ENCODE measurements at places on chromosomes 5 and 9.

DNA sequence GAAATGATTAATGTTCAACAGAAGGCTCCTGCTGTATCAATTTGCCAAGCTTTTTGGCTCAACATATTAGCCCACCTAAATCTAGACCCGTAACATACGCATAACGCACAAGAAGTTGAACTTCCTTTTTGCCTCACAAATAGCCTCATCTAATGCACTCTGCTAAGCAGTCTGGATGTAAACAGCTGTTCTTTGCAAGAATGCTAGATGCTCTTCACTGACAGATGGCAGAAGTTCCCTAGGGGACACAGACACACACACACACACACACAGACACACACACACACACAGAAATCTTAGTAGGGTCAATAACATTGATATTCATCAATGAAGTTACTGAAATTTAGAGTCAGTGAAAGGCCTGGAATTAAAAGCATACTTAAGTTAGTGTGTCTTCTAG, 13.2 kb upstream of the PCA3 start:
- DNase-seq: no peak

- no peak for DNase-seq
Observed at GRCh38 chr5:108472237-108472636, 90.3 kb upstream of the FBXL17 start.

DNA sequence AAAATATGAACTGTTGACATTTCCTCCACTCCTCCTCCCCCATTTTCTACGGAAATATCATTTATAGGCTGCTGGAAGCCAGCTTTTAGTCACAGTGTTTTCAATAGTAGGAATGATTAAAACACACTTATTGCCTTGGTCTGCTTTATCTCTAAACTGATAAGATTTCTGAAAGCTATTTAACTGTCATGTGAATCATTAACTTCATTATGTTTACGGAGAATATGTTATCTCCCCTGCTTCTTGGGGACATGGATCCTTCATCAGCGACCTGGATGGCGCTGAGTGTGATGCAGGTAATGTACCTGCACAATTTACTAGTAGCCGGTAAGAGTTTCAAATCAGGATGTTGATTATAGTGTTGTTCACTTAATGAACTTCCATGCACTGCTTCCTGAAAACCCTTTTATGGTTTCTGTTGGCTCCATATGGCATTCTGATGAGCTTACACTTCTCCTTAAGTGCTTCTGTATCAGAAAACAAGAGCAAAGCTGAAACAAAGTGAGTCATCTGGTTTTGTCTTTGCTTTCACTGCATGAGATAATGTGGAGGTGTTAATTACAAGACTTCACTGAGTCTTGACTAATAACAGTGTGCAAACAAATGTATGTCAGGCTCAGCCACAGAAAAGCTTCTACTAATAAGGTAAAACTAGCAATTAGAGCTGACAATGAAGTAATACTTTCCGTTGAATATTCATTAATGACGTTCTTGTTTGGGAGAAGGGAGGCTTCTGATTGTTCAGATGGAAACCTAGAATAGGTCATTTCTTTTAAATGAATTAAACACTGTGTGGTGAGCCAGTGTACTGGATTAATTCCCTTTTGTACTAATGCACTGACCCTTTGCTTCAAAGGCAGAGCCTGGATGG, 162.4 kb upstream of the ZNF608 start:
- DNase-seq: no peak

DNA sequence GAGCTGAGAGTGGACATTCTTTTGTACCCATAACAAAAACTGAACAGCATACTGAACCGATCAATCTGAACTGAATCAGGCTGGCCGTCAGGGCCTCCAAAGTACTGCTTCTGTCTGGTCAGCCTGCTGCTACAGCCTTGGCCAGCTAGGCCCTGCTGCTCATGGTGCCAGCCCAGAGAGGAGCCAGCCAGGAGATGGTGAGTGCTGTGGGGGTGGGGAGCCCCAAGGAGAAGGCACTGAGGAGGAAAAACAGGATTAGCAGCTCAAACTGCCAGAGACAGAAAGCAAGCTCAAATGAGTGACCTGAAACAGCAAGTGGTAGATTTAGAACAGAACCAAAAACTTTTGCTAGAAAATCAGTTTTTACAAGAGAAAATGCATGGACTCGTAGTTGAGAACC, 23.9 kb downstream of the SRP19 start:
- DNase-seq: no peak

DNA sequence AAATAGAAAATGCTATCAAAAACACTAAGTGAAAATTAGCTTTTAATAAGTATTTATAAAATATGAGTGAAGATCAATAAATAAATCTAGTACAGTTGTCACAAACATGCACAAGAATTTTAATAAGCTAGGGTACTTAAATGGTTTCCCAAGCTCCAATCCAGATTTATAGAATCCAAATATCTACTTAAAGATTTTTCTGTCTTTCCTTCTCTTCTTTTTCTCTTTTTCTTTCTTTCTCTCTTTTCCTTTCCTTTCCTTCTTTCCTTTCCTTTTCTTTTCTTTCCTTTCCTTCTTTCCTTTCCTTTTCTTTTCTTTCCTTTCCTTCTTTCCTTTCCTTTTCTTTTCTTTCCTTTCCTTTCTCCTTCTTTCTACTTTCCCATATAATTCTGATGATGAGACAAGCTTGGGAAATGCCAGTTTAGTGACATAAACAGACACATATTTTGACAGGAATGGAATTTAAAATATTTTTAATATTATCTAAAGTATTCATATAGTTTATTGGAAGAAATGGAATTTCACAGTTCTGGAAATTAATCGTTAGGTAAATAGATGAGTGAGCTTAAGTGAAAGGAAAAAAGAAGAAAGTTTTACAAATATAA, 832.8 kb downstream of the NR2F1-AS1 start:
- DNase-seq: no peak

GRCh38 chr9:89458768-89459496, 39.0 kb downstream of the SEMA4D start:
- no peak for DNase-seq

DNA sequence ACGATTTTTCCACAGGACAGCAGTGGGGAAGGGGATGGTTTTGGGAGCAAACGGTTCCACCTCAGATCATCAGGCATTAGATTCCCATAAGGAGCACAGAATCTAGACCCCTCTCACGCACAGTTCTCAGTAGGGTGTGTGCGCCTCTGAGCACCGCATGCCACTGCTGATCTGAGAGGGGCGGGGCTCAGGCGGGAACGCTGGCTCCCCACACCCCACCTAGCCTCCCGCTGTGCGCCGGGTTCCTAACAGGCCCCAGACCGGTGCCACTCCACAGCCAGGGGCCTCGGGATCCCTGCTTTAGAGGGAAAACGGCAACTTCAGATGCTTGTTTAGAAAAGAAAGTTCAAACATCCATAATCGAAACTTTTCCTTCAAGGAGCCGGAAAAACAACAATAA, 20.4 kb downstream of the TERT start:
- DNase-seq: no peak

DNA sequence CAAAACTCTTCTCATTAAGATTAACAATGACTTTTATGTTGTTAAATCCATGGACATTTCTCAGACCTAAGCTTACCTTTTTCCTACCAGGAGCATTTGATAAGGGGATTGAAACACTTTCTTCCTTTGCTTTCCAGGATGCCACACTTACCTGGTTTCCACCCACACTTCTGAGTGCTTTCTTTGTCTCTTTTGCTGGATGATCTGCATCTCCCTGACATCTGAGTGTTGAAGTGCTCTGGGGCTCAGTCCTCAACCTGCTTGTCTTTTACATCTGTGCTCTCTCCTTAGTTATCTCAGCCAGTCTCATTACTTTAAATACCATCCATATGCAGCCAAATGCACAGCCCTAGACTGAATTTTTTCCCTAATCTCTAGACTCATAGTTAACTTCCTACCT, 22.9 kb upstream of the GRIA1 start:
- DNase-seq: no peak

DNA sequence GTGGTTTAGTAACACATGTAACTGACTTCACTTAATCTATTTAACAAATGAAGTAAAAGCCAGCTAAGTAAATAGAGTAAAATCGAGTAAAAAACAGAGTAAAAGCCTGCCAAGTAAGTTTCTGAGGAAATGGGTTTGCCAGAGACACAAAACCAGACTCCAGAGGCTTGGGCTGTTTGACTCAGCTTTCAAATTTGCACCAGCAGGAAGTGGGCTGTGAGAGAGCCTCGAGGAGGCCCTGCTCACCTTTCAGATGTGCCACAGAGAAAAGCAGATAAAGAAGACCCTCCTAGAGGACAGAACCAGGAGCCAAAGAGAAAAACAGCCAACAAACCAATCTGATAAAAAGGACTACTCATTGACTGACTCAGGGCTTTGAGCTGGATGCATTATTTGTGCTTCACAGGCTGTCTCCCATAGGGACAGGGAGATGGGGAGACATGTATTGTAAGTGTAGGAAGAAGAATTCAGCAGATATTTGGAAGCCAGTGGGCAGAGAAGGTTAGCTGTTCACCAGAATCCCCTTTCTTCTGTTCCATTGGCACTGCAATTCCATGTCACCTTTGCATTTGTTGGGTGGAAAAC, 14.4 kb upstream of the AMACR start:
- DNase-seq: no peak

GRCh38 chr5:145221416-145221815, 613.7 kb downstream of the PRELID2 start:
- DNase-seq: no peak

DNA sequence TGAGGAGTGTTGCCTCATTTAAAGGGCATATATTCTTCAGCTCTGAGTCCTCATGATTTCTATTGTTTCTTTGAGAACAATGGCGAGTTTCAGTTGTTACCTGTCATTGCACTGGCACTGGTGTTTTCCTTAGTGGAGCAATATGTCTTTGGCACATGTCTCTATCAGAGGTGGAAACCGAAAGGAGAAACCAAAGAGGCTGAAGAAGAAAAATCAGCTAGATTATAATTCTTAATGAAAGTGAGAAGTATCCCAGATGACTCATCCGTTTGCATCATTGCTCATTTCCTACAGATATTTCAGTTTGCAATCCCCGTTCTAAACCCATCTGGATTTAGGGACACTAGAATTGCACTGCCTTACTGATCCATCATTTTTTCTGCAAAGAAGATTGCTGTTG, 324.6 kb downstream of the TMEM232 start:
- DNase-seq: no peak

GRCh38 chr5:73282923-73283322, 109.9 kb downstream of the TMEM174 start:
- DNase-seq: no peak

DNA sequence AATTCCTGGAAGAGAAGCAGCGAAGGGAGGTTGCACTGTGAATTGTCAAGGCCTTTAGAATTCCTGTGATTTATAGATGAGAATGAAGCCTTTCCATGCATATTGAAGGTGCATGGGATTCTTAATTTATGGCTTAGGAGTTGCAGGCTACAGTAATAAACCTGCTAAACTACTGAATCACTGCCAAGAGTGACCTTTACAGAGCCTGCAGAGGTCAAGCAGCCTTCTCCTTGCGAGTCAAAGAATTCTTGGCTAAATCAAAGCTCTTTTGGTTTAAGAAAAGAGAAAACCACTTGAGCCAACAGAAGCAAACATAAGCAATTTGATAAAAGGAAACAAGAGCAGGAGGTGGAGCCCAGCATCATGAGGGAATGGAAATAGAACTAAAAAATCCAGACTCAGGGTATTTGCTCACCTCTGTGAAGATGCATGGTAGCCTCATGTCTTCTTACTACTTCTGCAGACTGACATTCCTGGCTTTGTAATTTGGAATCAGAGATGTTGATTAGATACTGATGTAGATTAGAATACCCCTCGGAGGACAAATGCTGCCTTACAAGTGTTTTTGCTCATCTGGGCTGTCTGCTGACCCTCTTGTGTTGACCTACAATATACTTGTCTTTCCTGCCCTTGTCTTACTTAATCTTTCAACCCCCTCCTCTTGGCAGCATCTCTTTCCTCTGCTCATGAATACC, 90.3 kb upstream of the IFNK start:
- no peak for DNase-seq

DNA sequence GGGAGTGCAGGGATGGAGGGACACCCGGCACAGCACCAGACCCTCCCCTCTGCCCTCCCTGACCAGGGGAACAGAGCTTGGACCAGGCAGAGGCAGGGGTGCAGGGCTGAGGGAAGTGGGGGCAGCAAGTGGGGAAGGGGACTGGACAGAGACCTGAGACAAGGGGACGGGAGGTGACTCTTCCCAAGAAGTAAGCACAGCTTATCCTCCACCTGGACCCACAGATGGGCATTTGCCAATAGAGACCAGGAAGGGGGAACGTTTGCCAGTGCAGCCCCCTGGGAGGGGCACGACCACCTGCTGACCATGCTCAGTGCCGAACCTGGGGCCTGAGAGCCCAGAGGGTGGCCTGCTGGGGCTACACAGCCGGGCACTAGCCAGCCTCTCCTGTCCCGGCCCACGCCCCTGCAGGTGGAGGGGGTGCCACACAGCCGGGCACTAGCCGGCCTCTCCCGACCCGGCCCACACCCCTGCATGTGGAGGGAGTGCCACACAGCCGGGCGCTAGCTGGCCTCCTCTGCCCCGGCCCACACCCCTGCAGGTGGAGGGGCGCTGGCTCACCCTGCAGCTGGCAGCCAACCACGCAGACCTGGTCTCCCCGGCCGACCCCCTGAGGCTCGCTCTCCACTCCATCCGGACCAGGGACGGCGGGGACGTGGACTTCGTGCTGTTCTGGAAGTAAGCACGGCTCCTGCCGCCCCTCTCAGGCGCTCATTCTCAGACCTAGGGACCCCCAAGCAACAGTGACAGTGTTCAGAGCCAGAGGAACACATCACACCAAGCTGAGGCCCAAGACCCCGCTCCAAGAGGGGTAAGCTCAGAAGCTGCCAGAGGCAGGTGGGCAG, 24.3 kb downstream of the GLT6D1 start:
- DNase-seq: no peak

- no peak for DNase-seq
Observed at GRCh38 chr9:133055788-133056420, 5.9 kb upstream of the CEL start.

DNA sequence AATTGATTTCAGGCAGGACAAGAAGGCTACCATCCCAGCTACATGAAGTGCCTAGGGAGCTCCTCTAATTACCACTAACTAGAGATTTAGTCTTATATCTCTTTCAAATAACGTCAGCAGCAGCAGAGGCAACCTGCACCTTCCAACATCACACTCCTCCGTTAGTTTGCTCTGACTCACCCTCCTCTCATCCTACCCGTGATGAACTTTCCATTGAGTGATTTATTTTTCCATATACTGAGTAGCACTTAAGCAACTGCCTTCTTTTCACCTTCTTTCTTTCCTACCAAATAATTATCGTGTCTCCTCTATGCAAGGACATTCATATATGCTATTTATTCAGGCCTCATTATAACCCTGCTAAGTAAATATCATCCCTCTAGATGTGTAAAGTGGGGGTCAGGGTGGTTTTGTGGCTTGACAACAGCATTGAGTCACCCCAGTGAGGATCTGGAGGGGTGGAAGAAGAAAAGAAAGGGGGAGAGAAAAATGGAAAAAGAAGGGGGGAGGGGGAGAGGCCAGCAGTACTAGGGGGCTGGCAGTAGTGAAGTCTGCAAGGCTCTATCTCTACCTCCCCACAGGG, 64.6 kb upstream of the CAST start:
- no peak for DNase-seq

DNA sequence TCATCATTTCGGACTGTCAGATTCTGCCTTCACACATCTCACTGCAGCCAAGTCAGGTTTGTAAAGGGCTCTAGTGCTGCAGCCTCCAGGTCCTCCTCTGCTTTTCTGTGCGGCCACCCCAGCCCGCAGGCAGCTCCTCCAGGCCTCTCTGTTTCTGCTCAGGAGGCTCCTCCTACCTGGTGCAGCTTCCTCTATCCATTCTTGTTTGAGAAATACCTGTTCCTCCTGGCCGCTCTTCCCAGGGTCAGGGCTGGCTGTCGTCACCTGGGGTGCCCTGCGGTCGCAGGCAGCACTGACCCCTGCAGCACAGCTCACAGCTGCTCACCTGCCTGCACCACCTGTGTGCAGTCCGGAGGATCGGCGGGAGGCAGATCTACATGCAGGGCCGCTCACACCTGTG, 387.7 kb upstream of the IRX4 start:
- no peak for DNase-seq
